ENCODE measurements at places on chromosomes 1 and 21. TPM values are rescaled to one million over a fixed set of nuclear protein-coding genes. Genes with fewer than 3 reads are reported as not detected.

DNA sequence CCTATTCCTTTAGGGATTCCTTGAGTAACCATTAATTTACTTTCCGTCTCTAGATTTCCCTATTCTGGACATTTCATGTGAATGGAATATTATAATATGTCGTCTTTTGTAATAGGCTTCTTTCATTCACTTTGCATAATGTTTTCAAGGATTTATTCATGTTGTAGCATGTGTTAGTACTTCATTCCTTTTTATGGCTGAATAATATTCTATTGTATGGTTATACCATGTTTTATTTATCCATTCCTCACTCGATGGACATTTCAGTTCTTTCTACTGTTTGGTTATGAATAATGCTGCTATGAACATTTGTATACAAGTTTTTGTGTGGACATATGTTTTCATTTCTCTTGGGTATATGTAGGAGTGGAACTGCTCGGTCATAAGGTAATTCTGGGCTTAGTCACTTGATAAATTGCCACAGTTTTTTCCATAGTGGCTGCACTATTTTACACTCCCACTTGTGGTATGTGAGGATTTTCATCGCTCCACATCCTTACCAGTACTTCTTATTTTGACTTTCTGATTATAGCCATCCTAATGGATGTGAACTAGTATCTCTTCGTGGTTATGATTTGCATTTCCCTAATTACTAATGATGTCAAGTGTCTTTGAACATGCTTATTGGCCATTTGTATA is 17.7 kb downstream of the PPP2R5A start:
- H3K36me3 ChIP-seq, result peaks cover 2% of the 10 kb centered on the region
- H3K4me1 ChIP-seq, result peaks cover 74% of the 10 kb centered on the region
- peak overlapping the region; percentile 57 for H3K27ac ChIP-seq
- no peak overlapping the region for H3K4me3 ChIP-seq

DNA sequence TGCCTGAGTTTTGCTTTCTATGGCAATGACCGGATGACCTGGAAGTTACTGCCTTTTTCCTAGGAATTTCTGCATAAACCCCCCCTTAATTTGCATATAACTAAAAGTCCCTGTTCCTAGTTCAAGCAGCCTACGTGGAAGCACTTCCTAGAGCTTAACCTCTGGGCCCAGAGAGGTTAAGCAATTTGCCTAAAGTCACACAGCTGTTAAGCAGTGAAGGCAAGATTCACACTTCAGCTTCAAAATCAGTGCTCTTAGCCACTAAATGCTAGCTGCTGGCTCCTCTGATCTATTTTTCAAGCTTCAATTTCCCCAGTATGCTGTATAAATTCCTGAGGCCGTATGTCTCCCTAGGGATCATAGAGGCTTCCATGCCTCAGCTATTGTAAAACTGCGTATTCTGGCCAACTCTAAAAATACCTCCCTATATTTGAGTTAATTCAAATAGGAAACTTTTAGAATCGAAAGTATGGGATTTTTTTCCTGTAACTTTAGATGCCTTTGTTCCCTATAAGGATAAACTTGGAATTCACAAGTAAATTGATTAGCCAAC is 53.1 kb upstream of the CD5L start:
- DNase-seq, result no peak
- no peak overlapping the region for H3K27ac ChIP-seq
- H3K4me1 ChIP-seq, result peaks cover 12% of the 10 kb centered on the region

The ARHGEF10L gene
- 59.1 TPM for total RNA-seq

GRCh38 chr21:42666023-42666747 is 12.8 kb downstream of the PDE9A start:
- no peaks in the 10 kb centered on the region for H3K36me3 ChIP-seq
- H3K4me1 ChIP-seq, result peaks cover 39% of the 10 kb centered on the region
- H3K27me3 ChIP-seq, result no peaks in the 10 kb centered on the region
- H3K27ac ChIP-seq, result peak overlapping the region; percentile 33

The HIPK1 gene
- total RNA-seq, result 52.2 TPM

GRCh38 chr1:88742531-88742930 is 58.5 kb downstream of the PKN2 start:
- no peaks in the 10 kb centered on the region for H3K27me3 ChIP-seq
- H3K36me3 ChIP-seq, result peaks cover 9% of the 10 kb centered on the region
- peak overlapping the region; percentile 17 for H3K27ac ChIP-seq
- no peak for DNase-seq

DNA sequence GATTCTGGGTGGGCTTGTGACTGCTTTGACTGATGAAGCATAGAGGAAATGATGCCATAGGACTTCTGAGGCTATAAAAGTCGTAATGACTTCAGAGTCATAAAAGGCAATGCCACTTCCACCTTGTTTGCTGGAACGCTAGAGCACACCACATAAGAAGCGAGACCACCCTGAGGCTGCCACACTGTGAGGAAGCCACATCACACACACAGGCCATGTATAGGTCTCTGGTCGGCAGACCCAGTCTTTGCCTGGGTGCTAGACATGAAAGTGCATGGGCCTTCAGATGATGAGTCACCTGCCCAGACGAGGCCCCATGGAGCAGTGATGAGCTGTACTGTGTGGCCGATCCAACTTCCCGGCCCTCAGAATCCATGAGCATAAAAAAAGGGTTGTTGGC is 14.2 kb upstream of the KANK4 start:
- DNase-seq, result no peak
- H3K4me1 ChIP-seq, result peaks cover 24% of the 10 kb centered on the region
- H3K36me3 ChIP-seq, result no peaks in the 10 kb centered on the region
- H3K4me3 ChIP-seq, result no peak overlapping the region
- H3K27me3 ChIP-seq, result peaks cover 8% of the 10 kb centered on the region

DNA sequence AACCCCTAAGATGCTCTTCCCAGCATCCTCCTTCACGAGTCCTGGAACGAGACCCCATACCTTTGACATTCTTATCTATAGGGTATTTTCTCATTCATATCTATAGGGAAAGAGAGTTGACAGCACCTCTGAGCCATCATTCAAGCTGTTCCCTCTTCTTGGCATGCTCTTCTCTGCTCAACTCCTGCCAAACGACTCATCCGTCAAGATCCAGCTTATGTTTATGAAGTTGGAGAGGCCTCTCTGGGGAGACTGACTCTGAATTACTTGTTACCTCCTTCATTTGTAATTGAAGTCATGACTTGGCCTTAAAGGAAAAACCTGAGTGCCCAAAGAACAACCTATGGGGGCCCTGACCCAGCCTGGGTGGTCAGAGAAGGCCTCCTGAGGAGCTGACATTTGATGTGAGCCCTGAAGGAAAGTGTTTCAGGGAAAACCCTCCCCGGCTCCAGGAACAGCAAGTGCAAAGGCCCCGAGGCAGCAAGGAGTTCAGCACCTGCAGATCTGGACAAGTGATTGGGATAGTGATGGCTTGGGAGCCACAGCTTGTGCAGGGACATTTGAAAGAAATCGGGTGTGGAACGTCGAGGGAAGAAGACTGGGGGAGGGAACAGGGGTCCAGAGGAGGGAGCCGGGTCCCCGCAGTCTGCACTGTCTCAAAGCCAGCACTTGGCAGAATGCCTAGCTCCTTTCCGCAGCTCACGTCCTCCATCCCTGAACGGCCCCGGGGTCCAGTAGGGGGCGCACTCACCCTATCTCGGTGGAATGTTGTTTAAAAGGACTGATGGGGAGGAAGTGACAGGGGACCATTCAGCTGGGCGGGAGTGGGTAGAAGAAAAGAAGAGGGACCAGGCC is 14.0 kb upstream of the CDA start:
- H3K4me3 ChIP-seq, result no peak overlapping the region
- no peaks in the 10 kb centered on the region for H3K36me3 ChIP-seq
- H3K27me3 ChIP-seq, result peaks cover 10% of the 10 kb centered on the region
- peak; percentile 87 for DNase-seq
- no peaks in the 10 kb centered on the region for H3K4me1 ChIP-seq

DNA sequence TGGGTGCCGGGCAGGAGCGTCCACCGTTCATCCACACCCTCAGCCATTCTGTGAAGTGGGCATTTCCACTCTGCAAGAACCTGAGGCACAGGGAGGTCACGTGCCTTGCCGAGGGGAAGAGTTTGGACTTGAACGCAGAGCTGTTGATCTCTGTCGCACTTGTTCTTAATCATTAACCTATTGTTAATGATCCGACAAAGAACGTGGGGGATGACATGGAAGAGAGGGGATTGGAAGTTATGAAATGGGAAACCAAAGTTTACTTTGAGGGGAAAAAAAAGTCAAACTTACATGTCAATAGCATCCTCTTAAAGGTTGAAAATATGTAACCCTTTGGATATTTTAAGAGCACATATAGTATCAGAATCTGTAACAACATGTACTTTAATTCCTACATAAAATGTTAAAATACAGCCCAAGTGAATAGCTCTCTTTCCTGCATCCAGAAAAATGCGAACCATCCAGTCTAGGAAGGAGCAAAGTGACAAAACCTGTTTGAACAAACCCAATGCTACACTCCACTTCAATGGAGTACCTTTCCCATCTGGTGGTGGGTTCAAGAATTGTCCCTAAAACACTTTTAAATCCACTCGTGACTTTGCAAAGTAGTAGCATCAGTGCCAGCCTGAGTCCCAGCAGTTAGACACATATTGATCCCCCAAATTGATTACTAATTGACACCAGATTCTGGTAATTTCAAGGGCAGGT is 75.5 kb downstream of the SETD4 start:
- DNase-seq, result no peak
- no peak overlapping the region for H3K27ac ChIP-seq
- no peak overlapping the region for H3K4me3 ChIP-seq
- H3K36me3 ChIP-seq, result no peaks in the 10 kb centered on the region
- H3K27me3 ChIP-seq, result peaks cover 84% of the 10 kb centered on the region

GRCh38 chr1:113802367-113803007 is 9.8 kb downstream of the RSBN1 start:
- no peak for DNase-seq
- H3K36me3 ChIP-seq, result peaks cover 4% of the 10 kb centered on the region
- H3K27ac ChIP-seq, result no peak overlapping the region

GRCh38 chr1:22444856-22445255 is 6.8 kb upstream of the ZBTB40 start:
- H3K4me1 ChIP-seq, result peaks cover 37% of the 10 kb centered on the region
- H3K27ac ChIP-seq, result no peak overlapping the region
- H3K27me3 ChIP-seq, result no peaks in the 10 kb centered on the region
- DNase-seq, result no peak
- H3K4me3 ChIP-seq, result no peak overlapping the region

The NR1I3 gene
- total RNA-seq, result not detected

DNA sequence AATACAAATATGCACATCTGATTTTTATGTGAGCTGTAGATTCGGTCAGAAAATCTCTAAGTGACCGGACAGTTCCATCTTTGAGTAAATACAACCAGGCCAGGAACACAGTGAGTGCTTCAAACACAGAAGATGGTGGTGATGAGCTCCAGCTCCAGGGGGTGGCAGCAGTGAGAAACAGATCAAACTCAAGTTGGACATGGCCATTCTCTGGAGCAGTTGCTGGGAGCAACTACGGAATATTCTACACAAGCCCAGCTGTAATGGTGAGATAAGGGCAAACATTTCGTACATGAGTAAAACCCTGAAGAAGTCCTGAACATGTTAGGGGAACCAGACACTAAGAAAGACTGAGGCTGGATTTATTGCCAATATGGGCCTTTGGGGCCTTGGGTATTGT is 100.7 kb downstream of the BARHL2 start:
- no peak for DNase-seq
- no peak overlapping the region for H3K4me3 ChIP-seq
- no peaks in the 10 kb centered on the region for H3K4me1 ChIP-seq

DNA sequence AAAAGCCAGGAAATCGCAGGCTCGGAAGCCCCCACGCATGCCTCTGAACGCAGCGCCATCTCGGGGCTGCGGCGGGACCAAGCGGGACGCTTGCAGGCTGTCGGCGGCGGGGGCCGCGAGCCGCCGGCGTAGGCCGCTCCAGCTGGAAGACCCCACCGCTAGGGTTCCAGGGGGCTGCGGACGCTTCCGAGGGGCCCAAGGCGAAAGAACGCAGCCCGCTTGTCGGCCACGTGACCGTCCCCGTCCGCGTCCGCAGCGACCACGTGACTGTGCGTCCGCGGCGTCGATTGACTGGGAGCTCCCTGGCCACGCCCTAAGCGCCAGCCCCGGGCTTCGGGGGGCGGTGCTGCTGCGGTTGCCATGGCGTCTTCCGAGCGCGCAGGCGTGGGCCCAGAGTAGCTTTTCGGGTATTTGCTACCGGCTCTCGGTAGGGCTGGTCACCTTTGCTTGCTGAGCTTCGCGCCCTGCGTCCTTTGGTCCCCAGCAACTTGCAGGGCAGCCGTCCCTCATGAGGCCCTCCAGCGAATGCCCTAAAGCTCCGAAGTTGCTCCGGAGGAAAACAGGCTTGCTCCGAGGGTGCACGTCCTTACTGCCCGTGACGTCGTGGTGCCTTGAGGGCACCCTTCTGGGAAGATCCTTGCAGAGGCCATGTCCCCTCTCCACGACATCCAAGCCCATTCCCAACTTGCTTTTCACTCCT is 197.2 kb downstream of the DYRK1A start:
- DNase-seq, result peak; percentile 94
- peaks cover 65% of the 10 kb centered on the region for H3K4me1 ChIP-seq
- H3K36me3 ChIP-seq, result no peaks in the 10 kb centered on the region
- no peaks in the 10 kb centered on the region for H3K27me3 ChIP-seq
- H3K4me3 ChIP-seq, result peak overlapping the region; percentile 80

The NT5C1A gene
- 26.8 TPM for total RNA-seq

The ZYG11A gene
- total RNA-seq, result not detected

DNA sequence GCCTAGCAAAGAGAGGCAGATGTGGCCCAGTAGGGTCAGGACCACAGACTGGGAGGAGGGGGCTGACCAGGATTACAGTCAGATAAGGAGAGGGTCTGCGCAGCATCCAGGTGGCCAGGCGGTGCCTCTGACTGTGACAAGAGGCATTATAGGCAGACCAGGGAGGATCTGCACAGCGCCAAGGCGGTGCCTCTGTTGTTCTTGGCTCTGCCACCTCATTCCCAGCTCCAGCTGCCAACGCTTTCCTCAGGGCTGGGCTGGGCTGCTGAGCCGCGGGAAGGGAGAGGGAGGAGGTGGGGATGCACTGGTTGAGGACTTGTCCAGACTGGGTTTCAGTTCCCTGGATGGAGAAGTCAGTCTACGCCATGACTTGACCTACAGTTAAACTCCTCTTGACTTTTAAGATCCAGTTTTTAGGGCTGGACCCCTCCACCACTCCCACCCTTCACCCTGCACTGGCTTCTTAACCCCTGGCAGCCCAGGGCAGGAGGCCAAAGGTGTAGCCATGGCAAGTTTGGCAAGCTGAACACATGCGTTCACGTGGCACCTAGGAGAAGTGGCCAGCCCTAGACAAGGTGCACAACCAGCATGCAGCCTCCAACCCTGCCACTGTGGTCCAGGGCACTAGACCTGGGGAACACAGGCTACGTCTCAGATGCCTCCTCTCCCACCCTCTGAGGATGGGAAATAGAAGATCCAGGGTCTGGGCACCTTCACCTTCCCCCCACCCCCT is 4.5 kb upstream of the CRABP2 start:
- H3K27me3 ChIP-seq, result peaks cover 19% of the 10 kb centered on the region
- peaks cover 35% of the 10 kb centered on the region for H3K4me1 ChIP-seq
- H3K27ac ChIP-seq, result peak overlapping the region; percentile 52
- no peaks in the 10 kb centered on the region for H3K36me3 ChIP-seq
- peak; percentile 58 for DNase-seq

The EFNA3 gene
- 0.71 TPM for total RNA-seq

GRCh38 chr1:13751985-13752384 is 52.0 kb downstream of the PRDM2 start:
- no peaks in the 10 kb centered on the region for H3K27me3 ChIP-seq
- peaks cover 86% of the 10 kb centered on the region for H3K4me1 ChIP-seq
- no peaks in the 10 kb centered on the region for H3K36me3 ChIP-seq
- no peak overlapping the region for H3K4me3 ChIP-seq
